Activated CD8-positive, alpha-beta memory T cell treated with anti-CD3 and anti-CD28 coated beads, Interleukin-2, amount 10 ng/mL, durations not matched to agents 7 days and 5 days (primary cell): ENCODE measurements at places on chromosomes 13 and 19. TPM values are rescaled to one million over a fixed set of nuclear protein-coding genes. Genes with fewer than 3 reads are reported as not detected.

Gene VSIG10L
- 2.2 TPM for total RNA-seq

Gene TEAD2
- not detected for total RNA-seq

Gene LHB
- not detected for total RNA-seq

Gene GPR180
- 7.5 TPM for total RNA-seq

Gene PRR19
- 1.1 TPM for total RNA-seq

Gene JAK3
- total RNA-seq = 146 TPM

Gene PLA2G4C
- total RNA-seq = 2.1 TPM

Gene ZNF548
- 28.8 TPM for total RNA-seq

Gene SLC5A5
- 0.73 TPM for total RNA-seq

Gene ERICH4
- total RNA-seq = not detected

Gene FCER2
- total RNA-seq = not detected

Gene IRGQ
- 23.0 TPM for total RNA-seq

Gene FGF22
- total RNA-seq = not detected

Gene OR4F17
- total RNA-seq = not detected

Gene CAPN12
- total RNA-seq = 17.5 TPM

Gene RYR1
- total RNA-seq = 1.5 TPM

Gene SIGLEC8
- not detected for total RNA-seq

Gene KLK2
- 0.29 TPM for total RNA-seq

Gene SBK2
- not detected for total RNA-seq

Gene BABAM1
- total RNA-seq = 117 TPM

Gene LSR
- 7.2 TPM for total RNA-seq

Gene NANOS3
- total RNA-seq = 1.1 TPM

Gene TEX26
- total RNA-seq = not detected

Gene CNOT3
- total RNA-seq = 83.1 TPM

Gene SELENOV
- total RNA-seq = not detected

Gene LGALS7B
- total RNA-seq = not detected

Gene TLE5
- 508 TPM for total RNA-seq

Gene CAPS
- total RNA-seq = 11.7 TPM

Gene CRB3
- 0.55 TPM for total RNA-seq

Gene ZNF541
- total RNA-seq = 0.32 TPM

Gene LILRA6
- total RNA-seq = not detected

Gene TMC4
- total RNA-seq = 1.3 TPM

Gene NOTCH3
- not detected for total RNA-seq

Gene RFPL4AL1
- not detected for total RNA-seq

Gene CALR
- 898 TPM for total RNA-seq

Gene CLDND2
- 19.1 TPM for total RNA-seq

Gene CCNA1
- 4.3 TPM for total RNA-seq

Gene ZNF433
- total RNA-seq = 0.20 TPM

Gene ZNF227
- total RNA-seq = 28.6 TPM

Gene LILRA2
- total RNA-seq = 0.14 TPM

Gene ZNF225
- 6.2 TPM for total RNA-seq

Gene LIG4
- total RNA-seq = 11.4 TPM

Gene KLC3
- total RNA-seq = not detected

Gene BRME1
- total RNA-seq = 4.4 TPM

Gene TNFSF13B
- 6.2 TPM for total RNA-seq

Gene PPM1N
- 4.3 TPM for total RNA-seq

Gene KIRREL2
- 1.4 TPM for total RNA-seq

Gene TMEM255B
- total RNA-seq = 0.87 TPM

Gene REEP6
- total RNA-seq = 1.3 TPM
